Stimulated activated CD4-positive, alpha-beta T cell treated with anti-CD3 and anti-CD28 coated beads, Interleukin-12 subunit alpha, Interleukin-12 subunit beta, amount 100 ng/mL, for 48 hours (primary cell): ENCODE measurements at places on chromosomes 12 and 14.
A peak's percentile ranks its signal among the peaks of the same experiment; 100 is the strongest.

- no peak for DNase-seq
Observed at GRCh38 chr14:76323331-76324050, 52.4 kb upstream of the ESRRB start.

DNA sequence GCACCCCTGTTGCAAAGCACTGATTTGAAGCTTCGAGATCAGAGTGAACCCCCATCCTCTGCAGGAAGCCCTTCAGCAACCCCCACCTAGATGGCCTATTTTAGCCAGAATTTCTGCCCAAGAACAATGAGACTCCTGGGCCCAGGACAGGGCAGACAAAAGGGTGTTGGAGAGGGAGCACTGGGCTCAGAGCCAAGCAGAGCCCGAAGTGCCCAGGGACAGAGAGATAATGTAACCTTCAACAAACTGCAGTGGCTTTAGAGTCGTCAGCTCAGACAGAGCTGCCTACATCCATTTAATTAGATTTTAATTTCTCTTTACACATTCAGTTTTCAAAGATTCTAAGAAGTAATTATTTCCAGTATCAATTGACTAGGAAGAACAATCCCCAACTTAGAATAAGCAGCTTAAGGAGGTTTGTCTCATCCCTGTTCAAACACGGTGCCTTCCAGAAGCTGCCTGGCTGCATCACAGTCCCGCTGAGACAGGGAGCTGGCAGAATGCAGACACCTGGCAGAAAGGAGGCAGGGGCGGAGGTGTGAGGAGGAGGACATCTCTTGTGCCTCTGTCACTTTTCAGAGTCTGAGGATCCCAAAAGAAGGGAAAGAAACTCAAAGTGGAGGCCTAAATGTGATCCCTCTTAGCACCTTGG lies 504.9 kb upstream of the CCDC196 start:
- DNase-seq, result no peak

- peak; percentile 44 for DNase-seq
Observed at GRCh38 chr12:14910090-14910915, 24.6 kb upstream of the MGP start.

- DNase-seq, result no peak
Observed at GRCh38 chr12:113373440-113373839, 15.1 kb downstream of the PLBD2 start.

- DNase-seq, result no peak
Observed at GRCh38 chr14:65160091-65160490, 57.8 kb upstream of the MAX start.

DNA sequence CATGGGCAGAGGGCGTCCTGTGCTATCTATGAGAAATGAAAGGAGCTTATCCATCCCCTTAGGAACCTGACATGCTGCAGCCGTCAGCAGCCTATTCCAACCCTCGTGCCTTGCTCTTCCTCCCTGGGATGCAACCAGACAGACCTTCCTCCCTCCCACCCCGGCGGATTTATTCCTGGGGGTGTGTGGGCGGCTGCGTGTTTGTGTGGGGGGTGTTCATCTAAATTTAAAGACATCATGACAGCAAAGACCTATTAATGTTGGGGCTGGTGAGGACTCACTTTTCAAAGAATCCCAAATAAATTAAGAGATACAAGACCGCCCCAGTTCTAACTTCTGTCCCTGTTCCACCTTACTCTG lies 52.0 kb downstream of the WSCD2 start:
- no peak for DNase-seq

DNA sequence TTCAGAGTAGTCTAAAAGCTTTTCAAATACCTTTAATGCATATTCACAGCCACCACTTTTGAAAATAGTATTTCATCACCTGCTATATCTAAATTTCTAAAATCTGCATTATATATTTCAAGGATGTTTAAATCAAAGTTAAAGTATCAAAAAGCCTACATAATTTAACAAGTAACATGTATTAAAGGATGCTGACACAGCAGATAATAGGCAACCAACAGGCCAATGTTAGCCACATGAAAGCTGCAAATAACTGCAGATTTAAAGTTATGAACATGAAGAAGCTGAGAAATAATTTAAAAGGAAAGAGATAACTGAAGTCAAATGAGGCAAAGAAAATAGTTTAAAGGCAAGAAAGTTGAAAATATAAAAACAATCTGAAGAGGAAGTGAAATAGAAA lies 39.8 kb upstream of the NELL2 start:
- DNase-seq, result no peak

DNA sequence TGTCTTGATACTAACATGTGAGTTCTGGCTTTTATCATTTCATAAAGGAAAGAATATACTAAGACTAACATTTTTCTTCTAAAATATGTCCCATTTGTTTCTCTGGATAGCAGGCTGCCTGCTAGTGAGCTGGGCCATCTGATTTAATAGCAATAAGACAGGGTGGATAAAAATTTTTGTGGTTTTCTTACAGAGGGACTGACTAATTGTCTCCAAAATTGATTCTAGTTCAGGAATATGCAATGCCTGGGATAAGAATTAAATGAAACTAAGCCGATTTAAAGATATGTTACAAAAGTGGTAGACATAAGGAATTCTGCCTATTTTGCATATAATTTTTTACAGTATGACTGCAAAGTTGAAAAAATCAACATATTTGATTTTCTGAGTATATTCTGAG lies 252.9 kb upstream of the NAV3 start:
- no peak for DNase-seq

GRCh38 chr12:32589165-32589865 lies 89.8 kb upstream of the DNM1L start:
- DNase-seq, result no peak

- DNase-seq, result no peak
Observed at GRCh38 chr12:59698600-59698999, 102.8 kb downstream of the SLC16A7 start.

- DNase-seq, result no peak
Observed at GRCh38 chr14:31080484-31080883, 54.3 kb upstream of the STRN3 start.

GRCh38 chr14:21735639-21736307 lies 62.2 kb upstream of the OR4E1 start:
- no peak for DNase-seq

DNA sequence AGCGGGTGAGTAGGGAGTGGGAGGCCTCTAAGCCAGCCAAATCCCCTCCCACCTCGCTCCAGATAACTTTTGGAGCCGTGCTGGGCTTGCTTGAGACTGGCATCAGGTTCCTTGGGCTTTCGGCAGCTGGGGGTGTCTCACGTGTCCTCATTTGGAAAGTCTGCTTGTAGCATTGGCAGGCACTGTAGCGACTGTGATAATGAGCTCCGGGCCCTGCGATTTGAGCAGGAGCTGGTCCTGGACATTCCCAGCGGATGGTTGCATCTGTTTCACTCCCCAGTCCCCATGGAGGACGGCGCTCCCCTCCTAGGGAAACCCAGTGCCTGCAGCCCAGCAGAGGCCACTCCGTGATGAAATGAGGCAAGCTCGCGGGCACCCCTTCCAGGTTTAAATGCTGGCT lies 49.4 kb downstream of the DGLUCY start:
- no peak for DNase-seq

DNA sequence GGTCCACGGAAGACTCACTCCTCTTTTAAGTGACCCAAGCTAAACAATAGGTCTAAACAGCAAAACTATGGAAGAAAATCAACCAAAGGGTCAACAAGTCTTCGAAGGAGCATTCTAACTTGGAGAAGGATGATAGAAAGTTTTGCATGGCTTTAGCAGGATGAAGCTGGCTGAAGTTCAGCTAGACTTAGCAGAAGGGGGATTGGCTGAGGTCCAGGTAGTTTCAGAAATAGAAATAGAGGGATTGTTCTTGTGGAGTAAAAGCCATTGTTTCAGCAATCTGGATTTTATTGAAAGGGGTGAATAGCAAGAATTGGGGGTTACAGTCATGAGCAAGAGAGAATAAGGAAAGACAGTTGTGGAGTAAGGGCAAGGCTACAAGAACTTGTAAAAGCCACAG lies 84.7 kb upstream of the TSPAN8 start:
- DNase-seq, result no peak

DNA sequence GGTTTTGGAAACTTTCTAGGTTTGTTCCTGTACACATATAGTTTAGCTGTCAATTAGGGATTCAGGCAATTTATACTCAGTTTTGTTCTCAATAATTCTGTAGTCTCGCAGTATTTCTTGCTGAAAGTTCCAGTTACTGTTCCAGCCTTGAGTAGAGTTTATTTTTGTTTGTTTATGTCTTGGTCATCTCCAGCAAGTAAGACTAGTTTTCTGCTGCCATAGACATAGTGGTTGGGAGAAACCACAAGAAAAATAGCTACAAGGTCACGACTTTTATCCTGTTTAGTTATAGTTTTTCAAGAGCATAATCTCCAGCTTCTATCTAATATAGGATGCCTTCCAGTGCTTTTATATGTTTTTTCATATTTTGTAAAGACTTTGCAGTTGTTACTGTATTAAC lies 99.6 kb upstream of the FOXG1 start:
- DNase-seq, result no peak

GRCh38 chr12:106582249-106582591 lies 584 bp upstream of the RFX4 start:
- no peak for DNase-seq

- DNase-seq, result no peak
Observed at GRCh38 chr14:84253326-84253725, 1276.6 kb upstream of the FLRT2 start.
